NCI-H524 (cell line): ENCODE measurements at places on chromosomes 13 and 19.

- no peak for DNase-seq
These were observed 114.6 kb downstream of the FLT1 start for GRCh38 chr13:28380319-28380718.

DNA sequence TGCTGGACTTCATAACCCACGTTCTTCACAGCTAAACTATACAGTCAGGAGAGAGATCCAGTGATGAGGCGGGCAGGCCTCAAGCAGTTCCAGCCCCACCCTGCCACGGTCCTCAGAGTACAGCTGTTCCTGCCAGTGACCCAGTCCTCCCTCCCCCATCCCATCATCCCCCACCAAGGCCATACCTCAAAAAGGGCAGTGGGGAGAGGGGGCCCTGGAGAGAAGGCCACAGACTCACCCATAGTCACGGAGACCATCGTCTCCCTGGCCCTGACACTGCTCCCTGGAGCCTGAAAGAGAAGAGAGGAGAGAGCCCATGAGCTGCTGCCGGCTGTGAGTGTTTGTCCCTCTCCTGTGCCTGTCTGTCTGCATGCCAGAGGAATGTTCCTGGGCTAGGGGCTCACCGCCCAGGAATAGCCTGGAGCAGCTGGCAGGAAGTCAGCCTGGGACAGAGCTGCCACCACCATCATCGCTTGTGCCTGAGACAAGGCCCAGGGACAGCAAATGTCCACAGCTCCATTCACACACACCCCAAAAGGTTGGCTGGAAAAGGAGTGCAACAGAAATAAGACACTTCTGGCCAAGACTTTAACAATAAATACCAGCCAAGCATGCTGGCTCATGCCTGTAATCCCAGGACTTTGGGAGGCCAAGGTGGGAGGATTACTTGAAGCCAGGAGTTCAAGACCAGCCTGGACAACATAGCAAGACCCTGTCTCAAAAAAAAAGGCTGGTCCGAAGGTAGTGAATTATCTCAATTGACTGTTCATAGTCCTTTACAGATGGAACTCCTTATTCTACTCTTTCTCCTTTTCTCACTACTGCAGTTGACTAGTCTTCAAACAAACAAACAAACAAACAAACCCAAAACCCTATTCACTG lies 6.4 kb downstream of the C19orf47 start:
- no peak for DNase-seq

DNA sequence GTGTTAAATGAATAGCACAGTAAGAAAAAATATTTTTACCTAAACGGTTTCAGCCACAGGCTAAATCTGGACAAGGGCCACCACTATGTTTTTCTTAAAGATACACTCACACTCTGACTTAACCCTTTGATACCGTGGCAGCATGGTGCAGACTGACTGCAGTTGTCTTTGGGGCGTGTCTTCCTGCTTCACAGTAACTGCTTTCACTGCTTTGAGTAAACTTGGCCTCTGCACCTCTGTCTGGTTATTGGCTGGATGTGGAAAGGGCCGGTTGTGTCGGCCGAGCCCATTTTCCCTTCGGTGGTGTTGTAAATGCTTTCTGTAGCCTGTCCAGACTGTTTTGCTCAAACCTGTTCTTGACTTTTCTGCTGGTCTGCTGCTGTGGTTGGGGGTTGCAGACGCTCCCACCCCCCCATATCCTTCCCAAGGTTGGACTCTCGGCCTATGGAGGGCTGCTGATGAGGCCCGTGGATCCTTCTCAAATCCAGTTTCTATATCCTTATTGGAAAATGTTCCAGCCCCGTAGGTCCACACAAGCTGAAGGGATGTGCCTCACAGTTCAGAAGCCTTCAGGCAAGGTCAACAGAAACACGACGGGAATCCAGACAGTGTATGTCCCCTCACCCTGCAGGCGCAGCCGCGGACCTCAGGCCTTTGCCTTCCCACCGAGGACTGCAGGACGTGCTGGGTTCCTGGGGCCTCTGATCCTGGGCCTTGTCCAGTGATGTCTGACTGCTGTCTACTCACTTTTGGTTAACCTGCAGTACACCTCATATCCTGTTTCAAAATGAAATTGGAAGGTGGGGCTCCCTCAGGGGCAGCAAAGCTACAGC lies 90.2 kb upstream of the RNF113B start:
- no peak for DNase-seq

DNA sequence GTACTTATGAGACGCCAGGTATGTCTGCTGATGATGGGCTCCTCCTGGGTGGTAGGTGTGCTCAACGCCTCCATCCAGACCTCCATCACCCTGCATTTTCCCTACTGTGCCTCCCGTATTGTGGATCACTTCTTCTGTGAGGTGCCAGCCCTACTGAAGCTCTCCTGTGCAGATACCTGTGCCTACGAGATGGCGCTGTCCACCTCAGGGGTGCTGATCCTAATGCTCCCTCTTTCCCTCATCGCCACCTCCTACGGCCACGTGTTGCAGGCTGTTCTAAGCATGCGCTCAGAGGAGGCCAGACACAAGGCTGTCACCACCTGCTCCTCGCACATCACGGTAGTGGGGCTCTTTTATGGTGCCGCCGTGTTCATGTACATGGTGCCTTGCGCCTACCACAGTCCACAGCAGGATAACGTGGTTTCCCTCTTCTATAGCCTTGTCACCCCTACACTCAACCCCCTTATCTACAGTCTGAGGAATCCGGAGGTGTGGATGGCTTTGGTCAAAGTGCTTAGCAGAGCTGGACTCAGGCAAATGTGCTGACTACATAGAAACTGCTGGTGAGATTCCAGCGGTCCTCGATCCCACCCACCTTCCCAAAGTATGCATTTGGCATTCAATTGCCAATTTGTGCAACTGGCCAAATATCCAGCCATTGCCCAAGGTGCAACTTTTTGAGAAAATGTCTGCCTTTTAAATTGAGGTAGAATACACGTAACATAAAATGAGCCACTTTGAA lies 10.2 kb downstream of the OR2Z1 start:
- no peak for DNase-seq
